ENCODE measurements at places on chromosomes 5 and 9.

DNA sequence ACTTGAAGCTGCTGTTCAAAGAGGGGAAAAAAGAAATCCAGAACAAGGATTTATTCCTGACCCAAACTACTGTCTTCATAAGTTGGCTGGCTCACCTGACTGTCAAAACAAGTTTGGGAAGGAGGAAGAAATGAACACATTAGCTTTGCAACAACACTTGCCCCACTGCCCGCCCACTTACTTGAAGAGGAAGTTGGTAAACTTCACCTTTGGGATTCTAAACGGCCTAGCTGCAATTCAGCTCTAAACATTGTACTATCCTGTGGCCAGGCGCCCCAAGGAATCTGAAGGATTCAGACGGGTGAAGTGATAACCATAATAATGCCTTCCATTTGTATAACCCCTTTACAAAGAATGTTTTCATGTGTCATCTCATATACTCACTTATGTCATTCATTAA, 199.4 kb downstream of the ARRDC3 start:
- no peak for DNase-seq

GRCh38 chr5:168740092-168740800, 161.1 kb upstream of the PANK3 start:
- DNase-seq, result no peak

DNA sequence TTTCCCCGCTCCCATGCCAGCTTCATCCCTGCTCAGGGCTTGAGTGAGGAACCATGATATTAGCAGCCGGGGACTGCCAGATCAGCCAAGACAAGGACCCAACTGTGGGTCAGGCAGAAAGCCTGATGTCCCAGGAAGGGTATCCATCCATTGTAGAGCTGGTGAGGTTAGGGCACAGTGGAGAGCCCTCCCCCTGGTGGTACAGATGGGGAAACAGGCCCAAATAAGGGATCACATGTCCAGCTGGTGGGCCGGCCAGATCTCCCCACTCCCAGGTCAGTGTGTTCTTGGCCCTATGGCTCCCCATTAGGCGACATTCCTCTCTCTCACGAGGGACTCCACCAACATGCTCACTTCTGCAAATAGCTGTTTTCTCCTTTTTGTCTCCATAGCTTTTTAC, 9.0 kb downstream of the CDX1 start:
- no peak for DNase-seq

GRCh38 chr9:14749741-14750211, 27.2 kb upstream of the CER1 start:
- no peak for DNase-seq

DNA sequence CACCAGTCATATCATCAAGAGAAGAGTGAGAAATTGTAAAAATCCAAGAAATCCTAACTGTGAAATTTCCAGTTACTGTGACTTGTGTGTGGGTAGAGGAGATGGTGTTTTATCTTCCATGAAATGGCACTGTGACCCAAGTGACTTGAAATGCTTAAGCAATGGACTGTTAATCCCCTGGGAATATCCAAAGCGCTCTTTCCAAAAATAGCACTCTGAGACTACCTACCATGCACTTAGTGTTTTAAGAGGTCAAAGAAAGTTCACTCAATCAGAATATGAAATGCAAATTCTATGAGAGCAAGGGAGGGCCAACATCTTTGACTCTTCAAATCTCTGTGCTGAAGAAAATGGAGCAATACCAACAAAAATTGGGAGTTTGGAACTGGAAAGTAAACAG, 244.0 kb downstream of the GABRB2 start:
- DNase-seq, result no peak

GRCh38 chr5:60263346-60263745, 369.8 kb upstream of the PDE4D start:
- DNase-seq, result no peak

DNA sequence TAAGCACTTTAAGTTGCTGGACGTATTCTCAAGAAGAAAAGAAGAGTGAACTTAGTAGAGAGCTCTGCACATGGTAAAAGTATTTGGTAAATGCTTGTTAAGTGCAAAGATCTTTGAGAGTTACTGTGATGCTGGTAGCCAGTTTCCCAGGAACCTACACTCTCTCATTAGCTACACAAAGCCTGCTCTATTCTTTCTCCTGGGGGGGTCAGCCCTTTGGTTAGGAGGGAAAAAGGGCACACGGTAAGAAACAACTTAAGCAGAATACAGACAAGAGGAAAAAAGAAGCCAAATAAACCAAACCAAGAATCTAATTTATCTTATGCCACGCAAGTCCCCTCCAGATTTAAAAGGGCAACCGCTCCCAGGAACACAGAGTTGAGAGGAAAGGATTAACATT, 1100.1 kb upstream of the CDH10 start:
- no peak for DNase-seq

DNA sequence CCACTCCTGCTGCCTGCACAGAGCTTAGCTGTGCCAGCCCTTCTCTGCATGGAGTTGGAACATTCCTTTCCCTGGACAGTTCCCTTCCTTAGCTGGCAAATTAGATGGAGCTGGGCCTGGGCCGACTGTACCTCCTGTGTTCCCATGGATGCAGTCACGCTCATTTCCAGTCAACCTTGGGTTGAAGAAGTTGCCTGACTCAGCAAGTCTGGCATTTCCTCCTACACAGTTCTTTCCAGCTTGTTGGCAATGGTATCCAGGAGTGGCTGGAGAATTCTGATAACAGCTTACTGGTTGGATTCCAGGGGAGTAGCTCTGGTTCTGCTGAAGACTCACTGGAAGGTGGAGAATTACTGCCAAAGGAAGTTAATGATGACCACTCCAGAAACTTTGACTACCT, 9.2 kb upstream of the TAF1L start:
- no peak for DNase-seq

DNA sequence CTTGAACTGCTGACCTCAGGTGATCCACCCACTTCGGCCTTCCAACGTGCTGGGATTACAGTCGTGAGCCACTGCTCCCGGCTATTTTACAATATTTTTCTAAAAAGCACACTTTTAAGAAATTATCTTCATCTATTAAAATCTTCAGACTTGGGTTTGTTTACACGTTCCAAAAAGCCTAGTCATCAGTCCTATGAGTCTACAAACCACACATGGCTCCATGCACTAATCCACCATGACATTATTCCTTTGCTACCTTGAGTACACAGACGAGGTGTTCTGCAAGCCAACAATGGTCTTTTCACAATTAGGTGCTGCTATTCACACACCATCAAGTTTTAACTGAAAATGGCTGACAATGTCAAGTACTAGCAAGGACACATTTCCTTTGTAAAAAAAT, 41.0 kb downstream of the TRPM6 start:
- no peak for DNase-seq

GRCh38 chr5:146745931-146746577, 132.5 kb downstream of the PPP2R2B start:
- no peak for DNase-seq

DNA sequence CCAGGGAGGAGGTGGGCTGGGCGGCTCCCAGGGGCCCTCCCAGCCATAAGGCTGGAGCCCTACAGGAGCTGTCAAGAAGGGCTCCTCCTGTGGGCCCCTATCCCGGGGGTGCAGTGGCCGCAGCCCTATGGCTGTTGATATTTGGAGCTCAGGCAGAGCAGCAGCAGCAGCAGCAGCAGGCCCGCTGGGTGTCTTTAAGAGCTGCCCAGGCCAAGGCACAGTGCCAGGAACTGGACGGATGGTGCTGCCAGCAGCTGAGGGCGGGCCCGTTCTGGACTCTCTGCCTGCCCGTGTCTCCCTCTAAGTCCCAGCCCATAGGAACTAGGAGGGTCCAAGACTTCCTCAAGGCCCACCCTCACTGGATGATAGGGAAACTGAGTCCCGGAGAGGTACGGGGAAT, 3.6 kb downstream of the AK1 start:
- DNase-seq, result no peak

DNA sequence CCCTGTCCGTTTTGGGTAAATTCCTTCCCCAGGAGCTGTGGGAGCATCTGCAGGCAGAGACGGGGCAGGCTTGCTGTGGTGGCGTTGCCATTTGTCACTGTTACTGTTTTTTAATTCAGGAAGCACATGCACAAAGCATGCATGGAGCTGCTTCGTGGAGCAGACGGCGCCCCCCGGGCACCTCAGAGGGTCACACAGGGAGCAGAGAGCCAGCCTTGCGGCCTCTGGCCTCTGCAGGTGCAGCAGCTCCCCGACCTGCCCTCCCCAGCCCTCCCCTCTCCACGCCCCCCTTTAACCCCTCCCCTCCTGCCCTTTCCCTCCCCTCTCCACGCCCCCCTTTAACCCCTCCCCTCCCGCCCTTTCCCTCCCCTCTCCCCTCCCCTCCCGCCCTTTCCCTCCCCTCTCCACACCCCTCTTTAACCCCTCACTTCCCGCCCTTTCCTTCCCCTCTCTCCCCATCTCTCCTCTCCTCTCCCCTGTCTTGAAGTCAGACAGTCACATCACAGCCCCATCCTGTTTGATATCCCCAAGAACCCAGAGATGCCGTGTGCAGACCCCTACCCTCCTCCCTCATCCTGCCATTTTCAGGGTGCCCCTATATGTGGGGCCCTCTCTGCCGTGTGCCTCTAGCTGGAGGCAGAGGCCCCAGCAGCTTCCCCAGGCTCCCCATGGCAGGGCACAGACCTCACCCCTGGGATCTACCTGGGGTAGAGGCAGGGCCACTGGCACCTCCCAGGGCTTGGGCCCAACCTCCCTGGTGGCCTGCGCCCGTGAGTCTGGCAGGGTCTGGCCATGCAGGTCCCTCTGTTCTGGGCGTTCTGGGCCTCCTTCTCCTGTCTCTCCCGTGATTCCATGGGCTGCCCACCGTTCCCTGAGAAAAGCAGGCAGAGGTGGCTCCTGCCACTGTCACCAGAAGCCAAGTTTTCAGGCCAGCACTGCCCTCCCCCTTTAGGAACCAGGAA, 29.6 kb upstream of the UBAC1 start:
- peak; percentile 47 for DNase-seq

- no peak for DNase-seq
Measured at GRCh38 chr5:4518903-4519672, 621.0 kb upstream of the ADAMTS16 start.

DNA sequence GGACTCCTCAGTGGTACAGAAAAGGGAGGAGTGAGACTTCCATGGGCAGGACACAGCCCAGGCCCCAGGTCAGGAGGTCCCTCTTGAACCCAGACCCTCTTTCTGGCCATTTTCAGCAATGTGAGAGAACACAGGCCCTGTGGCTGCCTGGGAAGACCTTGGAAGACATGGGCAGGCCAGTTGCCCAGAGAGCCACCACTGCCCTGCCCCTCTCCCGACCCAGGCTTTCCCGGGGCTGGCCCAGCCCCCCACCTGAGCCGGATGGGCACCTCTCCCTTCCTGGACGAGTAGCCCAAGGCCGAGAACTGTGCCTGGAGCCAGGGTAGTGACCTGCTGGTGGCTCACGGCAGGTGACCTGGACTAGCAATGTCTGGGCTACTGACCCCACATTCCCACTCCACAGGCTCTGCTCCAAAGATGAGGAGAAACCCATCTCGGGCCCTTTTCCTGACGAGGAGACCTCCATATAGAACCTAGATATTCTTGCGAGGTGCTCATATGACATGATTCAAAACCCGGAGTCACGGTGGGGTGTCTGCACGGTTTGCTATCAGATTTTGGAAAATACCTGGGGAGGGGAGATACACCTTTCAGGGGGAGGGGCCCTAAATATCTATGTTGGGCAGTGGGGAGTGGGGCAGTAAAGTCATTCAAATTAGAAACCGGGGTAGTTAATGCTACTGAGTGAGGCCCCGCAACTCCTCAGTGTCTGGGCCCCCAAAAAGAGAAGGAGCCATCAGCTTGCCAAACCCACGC, 59.4 kb downstream of the ZNF354C start:
- no peak for DNase-seq

DNA sequence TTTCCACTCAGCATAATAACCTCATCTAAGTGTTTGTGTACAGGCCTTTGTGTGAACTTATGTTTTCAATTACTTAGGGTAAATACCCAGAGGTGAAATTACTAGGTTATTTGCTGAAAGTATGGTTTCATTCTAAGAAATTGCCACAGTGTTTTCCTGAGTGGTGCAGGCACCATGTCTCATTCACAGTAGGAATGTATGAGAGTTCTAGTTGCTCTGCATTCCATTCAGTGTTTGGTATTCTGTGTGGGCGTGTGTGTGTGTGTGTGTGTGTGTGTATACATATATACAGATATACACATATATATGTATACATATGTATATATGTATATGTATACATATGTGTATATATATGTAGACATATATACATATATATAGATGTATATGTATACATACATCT, 8.8 kb upstream of the SVEP1 start:
- DNase-seq, result no peak

GRCh38 chr5:89721931-89722330, 687.6 kb downstream of the CETN3 start:
- DNase-seq, result no peak

GRCh38 chr9:2597483-2597882, 24.1 kb upstream of the VLDLR start:
- no peak for DNase-seq

GRCh38 chr9:3035579-3036332, 191.9 kb upstream of the PUM3 start:
- no peak for DNase-seq

DNA sequence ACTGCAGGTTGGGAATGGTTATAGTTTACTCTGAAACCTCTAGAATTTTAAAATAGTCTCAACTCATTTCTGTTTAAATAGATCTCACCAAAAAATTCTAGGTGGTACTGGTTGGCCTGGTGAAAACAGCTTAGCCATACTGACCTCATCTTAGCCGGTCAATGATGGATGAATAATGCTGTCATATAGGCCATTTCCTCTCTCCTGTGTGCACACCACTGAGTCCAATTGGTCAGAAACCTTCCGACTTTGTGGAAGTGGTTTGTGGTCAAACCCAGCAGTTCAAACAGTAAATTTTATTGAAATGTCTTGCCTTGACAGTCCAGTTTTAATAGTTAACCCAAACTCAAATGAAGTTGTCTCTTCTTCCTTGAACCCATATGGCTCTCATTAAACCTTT, 98.6 kb downstream of the GIN1 start:
- no peak for DNase-seq

DNA sequence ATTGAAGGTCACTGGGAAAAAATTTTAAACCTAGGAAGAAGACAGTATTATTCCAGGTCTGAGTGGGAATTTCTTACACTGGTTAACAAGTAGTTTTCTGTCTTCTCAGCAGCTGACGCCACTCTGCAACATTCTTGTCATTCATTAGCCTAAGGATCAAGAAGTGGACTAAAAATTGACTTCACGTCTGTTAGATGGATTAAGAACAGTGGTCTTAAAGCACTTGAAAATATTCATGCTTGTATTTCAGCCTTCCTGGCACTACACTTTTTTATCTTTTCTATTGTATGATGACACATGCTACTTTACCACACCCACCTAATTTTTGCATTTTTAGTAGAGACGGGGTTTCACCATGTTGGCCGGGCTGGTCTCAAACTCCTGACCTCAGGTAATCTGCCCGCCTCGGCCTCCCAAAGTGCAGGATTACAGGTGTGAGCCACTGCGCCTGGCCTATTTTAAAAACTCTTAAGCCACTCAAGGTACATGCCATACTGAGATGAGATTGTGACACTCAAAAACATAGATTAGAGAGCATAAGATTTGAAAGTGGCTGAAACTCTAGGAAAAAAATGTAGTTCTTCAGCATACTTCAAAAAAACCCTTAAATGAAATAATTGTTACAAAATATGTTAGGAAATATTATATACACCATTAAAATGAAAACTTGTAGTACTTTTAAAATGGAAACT, 8.4 kb downstream of the MATR3 start:
- DNase-seq, result no peak

All from CD8-positive, alpha-beta T cell (primary cell).